ENCODE measurements at places on chromosomes 3 and 15. TPM values are rescaled to one million over a fixed set of nuclear protein-coding genes. Genes with fewer than 3 reads are reported as not detected.
A peak's percentile ranks its signal among the peaks of the same experiment; 100 is the strongest.

DNA sequence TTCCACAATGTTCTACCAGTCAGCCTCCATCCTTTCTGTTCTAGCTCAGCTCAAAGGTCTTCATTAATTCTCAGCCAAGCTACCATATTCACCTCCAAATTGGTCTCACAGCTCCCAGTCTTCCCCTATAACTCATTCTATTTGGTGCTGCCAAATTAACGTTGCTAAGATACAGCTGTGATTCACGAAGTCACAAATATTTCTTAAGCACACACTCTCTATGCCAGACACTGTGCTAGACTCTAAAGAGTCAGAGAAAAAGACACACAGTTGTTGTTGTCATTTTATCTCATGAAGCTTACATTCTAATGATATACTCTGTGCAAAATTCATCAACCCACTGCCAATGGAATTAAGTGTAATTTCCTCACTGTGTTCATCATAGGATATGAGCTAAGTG lies 102.8 kb downstream of the FRMD5 start:
- no peak overlapping the region for H3K4me3 ChIP-seq
- DNase-seq = no peak
- no peak overlapping the region for H3K27ac ChIP-seq
- peaks cover 3% of the 10 kb centered on the region for H3K4me1 ChIP-seq

GRCh38 chr3:197329382-197329781 lies 31.0 kb upstream of the DLG1 start:
- no peak for DNase-seq
- H3K27me3 ChIP-seq = no peaks in the 10 kb centered on the region
- no peak overlapping the region for H3K4me3 ChIP-seq
- H3K27ac ChIP-seq = no peak overlapping the region
- H3K36me3 ChIP-seq = no peaks in the 10 kb centered on the region

- no peak overlapping the region for H3K4me3 ChIP-seq
- H3K36me3 ChIP-seq = no peaks in the 10 kb centered on the region
- peak overlapping the region; percentile 39 for H3K27ac ChIP-seq
- no peak for DNase-seq
- H3K27me3 ChIP-seq = no peaks in the 10 kb centered on the region
- peaks cover 20% of the 10 kb centered on the region for H3K4me1 ChIP-seq
Observed at GRCh38 chr15:95494971-95495541, 835.4 kb upstream of the NR2F2 start.

GRCh38 chr3:115659253-115660220 lies 36.2 kb downstream of the GAP43 start:
- DNase-seq = no peak
- peak overlapping the region; percentile 96 for H3K27ac ChIP-seq
- H3K4me3 ChIP-seq = peak overlapping the region; percentile 78
- no peaks in the 10 kb centered on the region for H3K27me3 ChIP-seq
- H3K4me1 ChIP-seq = peaks cover 80% of the 10 kb centered on the region

GRCh38 chr3:115251509-115251908 lies 104.4 kb upstream of the ZBTB20 start:
- no peaks in the 10 kb centered on the region for H3K27me3 ChIP-seq
- DNase-seq = no peak
- H3K4me1 ChIP-seq = no peaks in the 10 kb centered on the region
- H3K27ac ChIP-seq = no peak overlapping the region
- H3K4me3 ChIP-seq = no peak overlapping the region

Gene SPRED1
- total RNA-seq = 40.0 TPM

Gene SLC9C1
- total RNA-seq = 0.55 TPM

DNA sequence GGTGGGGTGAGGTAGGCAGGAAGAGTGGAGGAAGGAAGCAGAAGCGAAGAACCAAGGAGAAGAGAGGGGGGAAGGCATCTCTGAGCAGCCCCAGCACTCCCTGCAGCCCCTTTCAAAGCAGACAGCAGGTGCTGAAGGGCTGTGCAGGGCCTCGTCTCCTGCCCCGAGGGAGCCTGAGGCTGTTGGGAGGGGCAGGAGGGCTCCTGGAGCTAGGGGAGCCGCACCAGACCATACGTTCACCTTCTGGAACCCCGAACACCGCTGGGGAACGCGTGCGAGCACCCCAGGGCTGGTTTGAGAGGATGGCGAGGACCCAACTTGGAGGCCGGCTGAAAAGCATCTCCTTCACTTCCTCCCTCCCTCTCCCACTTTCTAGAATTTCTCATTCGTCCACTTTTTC lies 259.8 kb downstream of the FAM43A start:
- H3K27ac ChIP-seq = no peak overlapping the region
- no peak for DNase-seq
- H3K4me1 ChIP-seq = no peaks in the 10 kb centered on the region
- H3K36me3 ChIP-seq = no peaks in the 10 kb centered on the region
- no peaks in the 10 kb centered on the region for H3K27me3 ChIP-seq

GRCh38 chr15:86087808-86088207 lies 8.1 kb downstream of the AGBL1 start:
- H3K27ac ChIP-seq = no peak overlapping the region
- peaks cover 18% of the 10 kb centered on the region for H3K4me1 ChIP-seq
- no peak for DNase-seq

- peaks cover 44% of the 10 kb centered on the region for H3K4me1 ChIP-seq
- peak; percentile 26 for DNase-seq
- H3K4me3 ChIP-seq = peak overlapping the region; percentile 85
- H3K27ac ChIP-seq = peak overlapping the region; percentile 91
- no peaks in the 10 kb centered on the region for H3K36me3 ChIP-seq
- H3K27me3 ChIP-seq = no peaks in the 10 kb centered on the region
Observed at GRCh38 chr3:110773413-110773954, 298.1 kb upstream of the NECTIN3 start.

GRCh38 chr3:165815682-165816081 lies 21.5 kb downstream of the BCHE start:
- H3K27ac ChIP-seq = no peak overlapping the region
- no peaks in the 10 kb centered on the region for H3K36me3 ChIP-seq
- H3K27me3 ChIP-seq = no peaks in the 10 kb centered on the region
- H3K4me1 ChIP-seq = peaks cover 4% of the 10 kb centered on the region

- no peak overlapping the region for H3K27ac ChIP-seq
- peaks cover 4% of the 10 kb centered on the region for H3K4me1 ChIP-seq
- no peak for DNase-seq
- peaks cover 25% of the 10 kb centered on the region for H3K27me3 ChIP-seq
- H3K4me3 ChIP-seq = no peak overlapping the region
Observed at GRCh38 chr15:88090481-88091011, 166.0 kb downstream of the NTRK3 start.

Gene DPPA4
- total RNA-seq = 155 TPM

Gene KLHL6
- 0.11 TPM for total RNA-seq

- H3K4me1 ChIP-seq = peaks cover 6% of the 10 kb centered on the region
- no peak overlapping the region for H3K4me3 ChIP-seq
- peaks cover 22% of the 10 kb centered on the region for H3K36me3 ChIP-seq
Observed at GRCh38 chr3:130969621-130970020, 57.0 kb downstream of the ASTE1 start.

DNA sequence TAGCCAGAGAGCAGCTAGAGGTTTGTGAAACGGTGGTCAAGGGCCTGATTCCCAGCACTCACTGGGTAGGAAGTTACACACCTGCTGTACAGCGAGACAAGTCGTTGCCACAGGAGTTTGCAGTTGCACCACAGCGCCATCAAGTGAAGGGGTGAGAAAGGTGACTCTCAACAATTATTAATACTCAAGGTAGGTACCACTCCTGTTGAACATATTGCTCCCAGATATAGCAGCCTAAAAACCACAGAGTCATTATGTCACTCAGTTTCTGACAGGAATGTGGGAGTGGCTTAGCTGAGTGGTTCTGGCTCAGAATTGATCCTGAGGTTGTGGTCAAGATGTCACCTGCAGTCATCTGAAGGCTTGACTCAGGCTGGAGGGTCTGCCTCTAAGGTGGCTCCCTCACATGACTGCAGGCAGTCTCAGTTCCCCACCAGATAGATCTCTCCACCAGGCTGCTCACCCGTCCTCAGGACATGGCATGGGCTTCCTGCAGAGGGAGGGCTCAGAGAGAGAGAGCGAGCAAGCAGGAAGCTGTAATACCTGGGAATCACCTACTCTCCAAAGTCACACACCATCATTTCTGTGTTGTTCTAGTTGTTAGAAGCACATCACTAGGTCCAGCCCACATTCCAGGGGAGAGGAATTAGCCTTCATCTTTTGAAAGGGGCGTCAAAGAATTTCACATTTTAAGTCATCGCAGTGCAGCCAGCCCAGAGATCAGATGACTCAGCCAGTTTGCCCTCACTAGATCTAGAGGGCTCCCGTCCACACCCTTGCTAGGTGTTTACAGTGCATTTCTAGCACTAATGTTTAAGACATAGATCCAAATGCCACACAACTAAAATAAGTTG lies 17.0 kb upstream of the ANO10 start:
- DNase-seq = no peak
- H3K27ac ChIP-seq = no peak overlapping the region
- H3K27me3 ChIP-seq = no peaks in the 10 kb centered on the region
- peaks cover under 1% of the 10 kb centered on the region for H3K36me3 ChIP-seq

DNA sequence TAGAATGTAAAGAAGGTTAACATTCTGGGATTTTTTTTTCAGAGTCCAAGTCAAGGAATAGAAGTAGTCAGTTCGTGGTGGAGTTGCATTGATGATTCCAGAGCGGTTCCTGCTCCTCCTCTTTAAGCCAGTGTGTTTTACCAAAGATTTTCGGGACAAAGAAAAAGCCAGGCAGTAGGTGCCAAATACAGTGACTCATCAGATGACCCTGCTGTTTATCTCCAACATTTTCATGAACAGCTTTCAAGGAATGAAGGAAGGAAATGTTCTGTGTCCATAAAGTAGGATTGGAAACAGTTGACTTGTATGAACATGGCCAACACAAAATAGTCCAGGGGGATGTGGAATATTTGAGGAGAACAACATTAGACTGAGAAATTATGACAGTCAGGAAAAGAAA lies 142.4 kb upstream of the TMC3 start:
- no peak for DNase-seq
- H3K27ac ChIP-seq = no peak overlapping the region
- no peaks in the 10 kb centered on the region for H3K4me1 ChIP-seq

DNA sequence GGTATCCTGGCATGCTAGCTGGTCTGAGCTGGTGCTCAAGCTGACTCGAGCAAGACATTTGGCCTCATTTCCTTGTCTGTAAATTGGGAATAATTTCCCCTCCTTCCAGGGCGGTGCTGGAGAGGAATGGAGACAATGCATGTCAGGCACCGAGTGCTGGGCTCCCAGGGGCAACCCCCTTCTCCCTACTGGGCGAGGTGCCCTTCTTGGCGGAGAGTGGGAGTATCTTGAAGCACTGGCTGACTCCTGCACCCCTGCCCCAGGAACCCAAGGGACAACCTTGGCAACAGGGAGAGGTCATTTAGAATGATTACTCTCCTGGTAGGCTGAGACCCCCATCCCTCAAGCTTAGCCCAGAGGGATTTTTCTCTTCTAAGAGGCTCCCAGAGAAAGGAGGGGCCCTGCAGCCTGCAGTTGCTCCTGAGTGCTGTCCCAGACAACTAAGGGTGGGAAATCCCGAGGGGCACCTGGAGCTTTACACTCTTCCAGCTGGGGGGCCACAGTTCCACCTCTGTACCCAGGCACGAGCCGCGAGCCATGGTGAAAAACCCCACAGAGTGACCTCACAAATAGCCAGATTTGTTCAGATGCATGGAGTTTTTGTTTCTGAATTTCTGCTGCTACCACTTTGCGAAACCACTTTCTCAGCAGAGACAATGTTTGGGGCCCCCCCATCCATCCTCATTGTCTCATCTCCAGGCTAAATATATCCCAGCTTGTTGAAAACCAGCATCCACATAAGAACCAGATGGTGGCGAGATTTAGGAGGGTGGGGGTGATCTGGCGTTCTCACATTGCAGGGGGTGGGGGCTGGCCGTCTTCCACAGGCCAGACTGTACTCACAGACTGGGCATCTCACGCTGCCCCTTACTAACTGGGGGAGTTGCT lies 44.8 kb downstream of the ABTB1 start:
- DNase-seq = no peak
- H3K27ac ChIP-seq = no peak overlapping the region
- H3K27me3 ChIP-seq = no peaks in the 10 kb centered on the region
- peaks cover 13% of the 10 kb centered on the region for H3K4me1 ChIP-seq

Gene C15orf62
- 0.61 TPM for total RNA-seq

GRCh38 chr3:125011941-125012340 lies 43.9 kb downstream of the HEG1 start:
- H3K27me3 ChIP-seq = peaks cover 32% of the 10 kb centered on the region
- peaks cover 37% of the 10 kb centered on the region for H3K36me3 ChIP-seq
- H3K27ac ChIP-seq = no peak overlapping the region
- no peak for DNase-seq

Gene TRMT10C
- total RNA-seq = 28.9 TPM

GRCh38 chr3:117616227-117616626 lies 906.6 kb downstream of the TUSC7 start:
- DNase-seq = no peak
- H3K36me3 ChIP-seq = no peaks in the 10 kb centered on the region
- H3K4me3 ChIP-seq = no peak overlapping the region
- H3K4me1 ChIP-seq = no peaks in the 10 kb centered on the region

DNA sequence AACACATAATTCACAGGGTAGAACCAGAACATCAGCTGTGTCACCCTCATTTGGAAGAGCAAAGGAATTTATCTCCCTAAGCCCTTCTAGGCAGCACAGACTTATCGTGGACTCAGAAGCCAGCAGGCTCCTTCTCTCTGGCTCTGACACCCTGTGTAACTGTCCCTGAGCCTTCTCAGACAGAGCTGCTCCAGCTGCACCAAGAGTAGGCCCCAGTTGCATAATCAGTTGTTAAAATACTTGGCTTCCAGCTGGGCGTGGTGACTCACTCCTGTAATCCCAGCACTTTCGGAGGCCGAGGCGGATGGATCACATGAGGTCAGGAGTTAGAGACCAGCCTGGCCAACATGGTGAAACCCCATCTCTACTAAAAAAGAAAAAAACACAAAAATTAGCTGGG lies 49.4 kb upstream of the ACVR2B start:
- H3K27me3 ChIP-seq = no peaks in the 10 kb centered on the region
- no peak overlapping the region for H3K4me3 ChIP-seq
- H3K36me3 ChIP-seq = peaks cover 40% of the 10 kb centered on the region

DNA sequence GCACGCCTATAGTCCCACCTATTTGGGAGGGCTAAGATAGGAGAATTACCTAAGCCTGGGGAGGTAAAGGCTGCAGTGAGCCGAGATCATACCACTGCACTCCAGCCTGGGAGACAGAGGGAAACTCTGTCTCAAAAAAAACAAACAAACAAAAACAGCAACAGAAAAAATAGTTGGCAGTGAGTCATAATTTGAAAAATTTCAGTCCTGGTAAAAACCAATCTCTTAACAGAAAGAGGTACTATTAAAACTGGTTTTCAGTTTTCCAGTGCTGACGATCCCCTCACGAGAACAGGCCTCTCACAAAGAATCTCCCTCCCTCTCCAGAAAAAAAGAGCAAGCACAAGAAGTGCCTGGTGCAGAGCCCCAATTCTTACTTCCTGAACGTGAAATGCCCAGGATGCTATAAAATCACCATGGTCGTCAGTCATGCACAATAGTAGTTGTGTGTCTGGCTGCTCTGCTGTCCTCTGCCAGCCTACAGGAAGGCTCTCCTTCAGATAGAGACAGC lies 22.8 kb upstream of the MAP4 start:
- H3K4me1 ChIP-seq = peaks cover 46% of the 10 kb centered on the region
- H3K27ac ChIP-seq = peak overlapping the region; percentile 97
- H3K27me3 ChIP-seq = no peaks in the 10 kb centered on the region
- DNase-seq = no peak
- H3K4me3 ChIP-seq = peak overlapping the region; percentile 78

All from neural crest cell (in vitro differentiated cells).